Posterior cingulate gyrus (tissue), 11 donors: ENCODE measurements at places on chromosomes 6 and 20.

- DNase-seq = no peak
Observed at GRCh38 chr6:158793432-158793831, 25.7 kb downstream of the EZR start.

GRCh38 chr6:120405947-120406346 is 928.3 kb downstream of the TBC1D32 start:
- DNase-seq = no peak

- DNase-seq = no peak
Observed at GRCh38 chr6:168022488-168023321, 25.2 kb downstream of the KIF25 start.

DNA sequence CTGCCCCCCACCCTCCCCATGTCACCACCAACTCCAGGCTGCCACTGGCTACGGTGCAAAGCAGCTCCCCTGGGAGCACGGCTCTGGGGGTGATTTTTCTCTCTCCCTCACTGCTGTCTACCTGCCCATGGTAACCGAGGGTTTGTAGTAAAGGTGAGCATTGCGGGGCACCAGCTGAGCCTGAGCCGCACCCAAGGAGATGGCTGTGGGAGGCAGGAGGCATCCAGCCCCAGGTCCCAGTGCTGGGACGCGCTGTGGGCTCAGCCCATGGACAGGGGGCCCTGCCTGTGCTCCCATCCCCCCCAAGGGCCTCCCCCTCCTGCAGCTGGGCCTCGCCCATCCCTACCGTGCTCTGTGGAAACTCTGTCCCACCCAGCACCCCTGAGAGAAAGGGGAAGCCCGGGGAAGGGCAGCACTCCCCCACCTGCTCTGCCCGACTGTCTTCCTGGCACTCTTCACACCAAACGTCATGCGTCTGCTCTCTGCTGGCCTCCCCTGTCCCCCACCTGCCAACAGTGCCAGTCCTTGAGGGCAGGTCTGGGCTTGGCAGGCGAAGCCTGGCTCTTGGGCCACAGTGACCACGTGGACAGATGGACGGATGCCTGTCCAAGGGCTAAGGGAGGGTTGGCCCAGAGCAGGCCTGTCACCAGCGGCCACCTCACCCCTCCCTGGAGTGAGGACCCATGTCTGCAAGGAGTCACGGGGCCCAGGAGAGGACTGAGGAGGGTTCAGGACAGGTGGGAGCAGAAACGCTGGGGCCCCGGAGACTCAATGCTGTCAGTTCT is 3.8 kb upstream of the CHRNA4 start:
- DNase-seq = peak; percentile 65

DNA sequence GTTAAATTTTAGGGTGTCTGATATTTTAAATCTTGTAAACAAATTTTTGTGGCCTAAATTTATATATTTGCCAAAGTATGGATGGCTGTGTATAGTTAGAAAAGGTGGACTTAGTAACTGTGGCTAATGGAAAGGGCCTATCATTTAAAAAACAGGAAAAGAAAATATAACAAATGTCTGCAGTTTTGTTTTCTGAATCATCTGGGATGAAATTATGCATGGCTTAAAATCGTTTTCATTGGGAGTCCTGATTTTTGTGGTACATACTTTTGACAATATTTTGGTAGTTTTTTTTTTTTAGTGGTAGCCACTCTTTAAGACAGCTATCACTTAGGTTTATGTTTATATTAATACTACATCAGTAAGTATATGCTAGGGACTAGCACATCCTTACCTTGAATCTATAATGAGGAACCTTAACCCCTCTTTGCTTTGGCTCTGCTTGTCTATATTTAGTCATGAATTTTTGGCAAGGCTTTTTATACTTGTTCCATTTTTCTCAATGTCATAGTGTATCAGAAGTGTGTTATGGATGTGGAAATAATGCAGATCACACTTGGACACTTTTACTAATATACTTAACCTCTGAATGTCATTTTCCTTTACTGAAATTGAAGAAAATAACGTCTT is 5.6 kb downstream of the ARID1B start:
- DNase-seq = no peak

- no peak for DNase-seq
Observed at GRCh38 chr6:156508923-156509322, 268.3 kb upstream of the ARID1B start.

DNA sequence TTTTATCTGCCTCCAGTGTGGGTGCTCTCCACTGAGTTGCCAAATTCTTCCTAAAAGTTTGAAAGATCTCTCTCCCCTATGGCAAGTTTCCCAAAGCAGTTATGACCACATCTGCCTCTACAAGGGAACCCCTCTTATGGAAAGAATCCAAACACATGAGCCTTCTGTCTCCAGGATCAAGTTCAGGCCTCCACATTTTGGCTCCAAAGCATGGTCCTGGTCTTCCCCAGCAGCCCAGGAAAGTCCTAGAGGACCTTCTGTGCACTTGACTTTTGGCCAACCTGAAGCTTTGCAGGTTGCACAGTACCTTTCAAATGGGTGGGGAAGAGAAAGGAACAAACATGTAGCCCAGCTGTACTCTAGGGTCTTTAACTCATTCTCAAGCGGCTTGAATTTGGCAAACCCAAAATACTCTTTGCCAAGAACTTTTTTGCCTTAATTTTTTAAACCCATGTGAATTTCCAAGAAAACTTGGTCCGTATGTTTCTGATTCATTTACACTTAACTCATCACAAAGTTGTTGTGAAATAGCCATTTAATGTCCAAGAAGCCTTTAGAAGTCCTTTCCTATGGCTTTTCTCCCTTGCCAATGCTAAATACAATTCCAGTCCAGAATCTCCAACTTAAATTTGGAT is 240.1 kb upstream of the TBX18 start:
- no peak for DNase-seq

- DNase-seq = no peak
Observed at GRCh38 chr6:140601021-140601808, 1226.8 kb upstream of the CITED2 start.

DNA sequence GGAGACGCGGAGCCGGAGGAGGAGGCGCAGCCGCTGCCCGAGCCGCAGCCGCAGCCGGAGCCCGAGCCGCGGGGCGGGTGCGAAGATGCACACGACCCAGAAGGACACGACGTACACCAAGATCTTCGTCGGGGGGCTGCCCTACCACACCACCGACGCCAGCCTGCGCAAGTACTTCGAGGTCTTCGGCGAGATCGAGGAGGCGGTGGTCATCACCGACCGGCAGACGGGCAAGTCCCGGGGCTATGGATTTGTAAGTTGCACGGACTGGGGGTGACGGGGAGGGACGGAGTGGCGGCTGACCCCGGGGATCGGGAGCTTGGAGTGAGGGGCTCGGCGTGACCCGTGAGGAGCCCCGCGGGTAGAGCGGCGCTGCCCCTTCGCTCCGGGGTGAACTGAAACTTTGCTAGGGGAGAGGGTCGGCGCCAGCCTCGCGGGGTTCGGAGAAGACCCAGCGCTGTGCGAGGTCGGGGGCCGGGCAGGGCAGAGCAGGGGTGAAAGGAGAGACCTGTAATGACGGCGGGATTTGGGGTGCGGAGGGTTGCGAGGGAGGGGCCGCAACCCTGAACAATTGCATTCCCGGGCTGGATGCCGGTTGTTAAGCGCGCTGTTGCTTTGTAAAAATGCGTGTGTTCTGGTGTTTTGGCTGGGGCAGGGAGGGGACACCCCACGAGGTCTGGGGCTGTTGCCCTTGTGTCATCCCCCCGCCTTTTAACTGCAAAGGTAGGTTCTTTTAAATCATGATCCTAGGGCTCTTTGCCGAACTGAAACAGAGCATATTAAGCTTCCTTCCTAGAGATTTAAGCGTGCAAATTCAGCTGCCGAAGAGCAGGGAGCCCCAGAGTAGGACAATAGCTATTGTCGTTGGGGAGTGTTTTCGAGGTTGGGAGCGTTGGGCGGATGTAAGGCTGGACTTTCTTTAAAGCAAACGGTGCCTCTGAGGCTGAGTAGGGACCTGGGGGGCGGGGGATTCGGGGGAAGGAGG is 628 bp downstream of the RBM24 start:
- no peak for DNase-seq

DNA sequence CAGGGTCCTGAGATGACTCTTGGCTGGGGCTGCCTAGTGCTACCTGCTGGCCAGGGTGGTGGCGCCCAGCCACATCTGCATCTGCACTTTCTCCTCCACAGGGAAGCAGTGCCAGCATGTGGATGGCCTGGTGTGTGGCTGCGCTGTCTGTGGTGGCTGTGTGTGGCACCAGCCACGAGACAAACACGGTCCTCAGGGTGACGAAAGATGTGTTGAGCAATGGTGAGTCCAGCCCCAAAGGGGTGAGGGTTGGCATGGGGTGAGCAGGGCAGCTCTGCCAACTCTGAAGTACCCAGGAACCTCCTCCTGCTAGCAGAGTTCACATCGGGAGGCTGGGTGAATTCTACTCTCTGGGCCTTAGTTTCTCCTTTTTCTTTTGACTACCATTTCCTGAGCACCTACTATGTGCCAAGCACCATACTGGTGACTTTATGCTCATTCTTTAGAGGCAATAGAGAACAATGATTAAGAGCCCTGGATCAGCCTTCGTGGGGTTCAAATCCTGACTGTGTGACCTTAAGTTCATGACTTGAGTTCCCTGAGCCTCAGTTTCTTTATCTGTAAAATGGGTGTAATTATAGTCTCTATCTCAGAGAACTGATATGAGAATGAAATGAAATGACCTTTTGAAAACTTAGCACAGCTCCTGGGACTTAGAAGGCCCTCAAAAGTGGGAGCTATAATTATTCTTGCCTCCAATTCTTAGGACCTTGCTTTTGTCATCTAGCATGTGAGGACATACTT is 2.1 kb downstream of the BPIFB4 start:
- no peak for DNase-seq

DNA sequence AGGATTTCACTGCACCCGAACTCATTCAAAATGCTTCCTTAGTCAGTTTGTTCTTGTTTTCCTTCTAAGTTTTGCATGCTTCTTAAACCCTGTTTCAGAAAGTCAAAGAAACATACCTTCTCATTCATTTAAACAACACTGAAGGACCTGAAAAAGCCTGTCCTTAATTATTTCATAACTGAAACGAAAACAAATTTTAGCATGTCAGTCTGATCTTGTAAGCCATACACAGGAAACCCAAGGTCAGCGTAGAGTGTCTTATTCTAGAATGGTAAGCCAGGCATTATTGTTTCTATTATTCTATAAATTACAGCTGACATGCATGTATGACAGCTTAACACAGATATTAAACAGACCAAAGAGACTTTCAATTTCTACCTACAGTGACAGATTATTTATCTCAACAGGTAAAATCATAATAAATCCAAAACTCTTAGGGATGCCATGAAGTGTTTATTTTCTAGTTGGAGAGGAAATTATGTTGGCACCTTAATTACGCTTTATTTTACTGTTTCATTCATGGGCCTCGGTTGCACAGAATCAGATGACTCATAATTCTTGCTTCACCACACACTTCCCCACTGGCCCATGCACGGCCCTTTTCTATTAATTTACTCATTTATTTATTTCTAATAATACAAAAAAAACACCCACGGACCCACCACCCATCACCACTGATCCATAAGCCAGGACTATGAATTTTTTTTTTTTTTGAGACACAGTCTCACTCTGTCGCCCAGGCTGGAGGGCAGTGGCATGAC is 39.3 kb upstream of the DUSP22 start:
- no peak for DNase-seq

GRCh38 chr6:100504786-100505737 is 40.3 kb upstream of the SIM1 start:
- no peak for DNase-seq

- no peak for DNase-seq
Observed at GRCh38 chr6:151058021-151058733, 181.6 kb upstream of the AKAP12 start.

DNA sequence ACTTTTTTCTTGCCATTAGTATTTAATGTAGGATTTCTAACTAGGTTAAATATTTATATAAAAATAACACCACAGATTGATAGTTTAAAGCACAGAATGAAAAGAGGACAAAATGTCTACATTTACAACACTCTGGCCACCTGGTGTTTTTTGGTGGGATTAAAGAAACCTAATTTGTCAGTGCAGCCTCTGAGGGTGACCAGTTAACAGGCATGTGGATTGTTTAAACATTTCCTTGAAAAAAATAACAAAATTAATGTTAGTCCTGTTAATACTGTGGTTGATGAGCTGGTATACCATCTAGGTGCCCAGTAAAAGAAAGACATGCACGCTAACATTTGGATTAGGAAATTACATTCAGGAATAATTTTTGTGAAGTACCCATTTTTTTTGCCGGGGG is 8.8 kb downstream of the SLC9A8 start:
- DNase-seq = no peak

- DNase-seq = no peak
Observed at GRCh38 chr6:48281217-48281616, 170.2 kb upstream of the PTCHD4 start.

DNA sequence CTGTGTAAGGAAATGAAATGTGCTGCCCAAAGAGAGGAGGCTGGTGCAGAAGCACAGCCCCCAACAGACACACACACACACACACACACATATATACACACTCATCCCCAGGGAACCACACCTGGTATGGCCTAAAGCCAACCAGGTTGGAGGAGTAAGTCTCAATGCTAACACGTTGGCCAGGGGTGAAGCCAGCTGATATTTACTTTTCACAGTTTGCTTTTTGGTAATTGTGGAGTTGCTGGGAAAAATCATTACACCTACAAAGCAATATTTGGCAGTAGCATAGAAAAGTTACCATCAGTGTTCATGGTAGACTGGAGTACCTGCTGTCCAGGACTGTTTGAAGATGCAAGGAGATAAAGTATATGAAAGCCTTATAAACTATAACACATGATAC is 50.3 kb upstream of the NAA20 start:
- DNase-seq = no peak

DNA sequence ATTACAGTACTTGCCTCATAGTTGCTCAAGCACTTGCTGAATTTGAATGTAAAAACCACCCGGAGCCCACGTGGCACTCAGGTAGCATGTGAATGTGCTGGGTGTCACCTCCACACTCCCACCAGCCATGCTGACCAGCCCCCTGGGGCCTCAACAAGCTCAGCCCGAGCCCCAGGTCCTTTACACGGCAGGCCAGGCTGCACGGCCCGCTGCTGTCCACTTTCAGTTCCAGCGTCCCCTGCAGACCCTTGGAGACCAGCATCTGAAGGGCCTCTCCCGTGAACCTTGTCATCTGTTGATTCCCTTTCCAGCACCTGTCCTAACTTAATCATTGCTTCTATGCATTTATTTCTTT is 33.3 kb upstream of the ZBP1 start:
- DNase-seq = no peak

DNA sequence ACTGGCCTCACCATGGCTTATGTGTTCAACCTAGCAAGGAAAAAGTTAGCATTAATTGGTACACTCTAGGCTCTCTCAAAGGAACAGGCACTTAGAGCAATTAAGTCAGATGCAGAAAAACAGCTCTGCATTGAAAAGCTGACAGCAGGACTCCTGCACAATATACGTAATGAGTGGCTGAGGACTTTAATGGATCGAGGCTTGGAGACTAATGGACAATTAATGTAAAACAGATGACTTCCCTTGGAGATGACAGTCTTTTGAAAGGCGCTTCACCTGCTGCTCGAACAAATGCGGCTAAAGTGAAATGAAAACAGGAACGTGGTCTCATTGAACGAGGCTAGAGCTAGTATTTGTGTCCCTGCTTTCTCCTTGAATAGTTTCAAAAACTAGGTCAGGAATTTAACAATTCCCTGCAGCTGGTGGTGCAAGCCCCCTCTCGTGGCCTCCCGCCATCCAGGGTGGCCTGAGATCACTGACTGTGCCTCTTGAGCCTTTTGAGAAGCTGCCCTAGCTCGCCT is 137.1 kb downstream of the ELOVL4 start:
- peak; percentile 71 for DNase-seq
